ENCODE measurements at places on chromosomes 3 and 15.

DNA sequence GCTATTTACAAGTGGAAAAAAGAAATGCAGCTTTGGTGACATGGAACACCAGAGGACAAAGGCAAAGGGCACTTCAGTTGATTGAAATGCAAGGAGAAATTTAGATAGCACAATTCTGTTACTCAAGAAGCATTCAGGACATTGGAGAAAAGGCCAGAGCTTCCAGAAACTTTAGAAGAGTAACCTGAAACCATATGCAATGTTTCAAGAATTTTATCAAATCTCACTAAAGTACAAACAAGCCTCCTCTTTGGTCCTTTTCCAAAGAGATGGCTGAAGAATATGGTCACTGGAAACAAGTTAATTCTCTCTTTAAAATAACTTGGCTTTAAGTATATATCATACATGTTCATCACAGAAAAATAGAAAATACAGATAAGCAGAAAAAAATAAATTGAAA lies 14.6 kb upstream of the LMOD3 start:
- DNase-seq = no peak

- no peak for DNase-seq
Observed at GRCh38 chr3:136932523-136932922, 25.3 kb upstream of the IL20RB start.

GRCh38 chr3:69951616-69952015 lies 47.9 kb upstream of the SAMMSON start:
- no peak for DNase-seq

GRCh38 chr3:108973019-108973418 lies 19.3 kb upstream of the GUCA1C start:
- DNase-seq = no peak

Measured in RPMI7951 (cell line).